ENCODE measurements at places on chromosomes 4 and X.

GRCh38 chr4:11511321-11511720, 82.6 kb upstream of the HS3ST1 start:
- DNase-seq = no peak

GRCh38 chr4:138821331-138821730, 194.2 kb upstream of the NOCT start:
- no peak for DNase-seq

GRCh38 chrX:11953615-11954014, 184.7 kb upstream of the FRMPD4 start:
- no peak for DNase-seq

DNA sequence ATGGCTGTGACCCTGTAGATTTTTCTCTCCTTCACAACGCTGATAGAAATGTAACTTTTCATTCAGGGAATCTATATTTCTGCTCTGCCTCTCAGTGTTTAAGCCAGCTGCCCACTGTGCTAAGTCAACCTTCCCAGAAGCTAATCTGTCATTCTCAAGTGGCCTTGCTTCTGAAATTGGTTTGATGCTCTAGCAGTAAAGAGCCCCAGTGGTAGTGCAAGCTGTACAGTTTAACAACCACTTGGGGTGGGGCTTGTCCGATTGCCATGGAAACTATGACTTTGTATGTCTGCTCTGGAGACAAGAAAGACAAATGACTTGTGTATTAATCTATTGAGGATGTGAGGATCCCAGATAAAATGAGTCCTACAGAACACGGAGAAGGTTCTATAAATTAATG, 620.9 kb upstream of the GALNT7 start:
- no peak for DNase-seq

GRCh38 chr4:58649226-58649625, 1539.0 kb upstream of the IGFBP7 start:
- no peak for DNase-seq

DNA sequence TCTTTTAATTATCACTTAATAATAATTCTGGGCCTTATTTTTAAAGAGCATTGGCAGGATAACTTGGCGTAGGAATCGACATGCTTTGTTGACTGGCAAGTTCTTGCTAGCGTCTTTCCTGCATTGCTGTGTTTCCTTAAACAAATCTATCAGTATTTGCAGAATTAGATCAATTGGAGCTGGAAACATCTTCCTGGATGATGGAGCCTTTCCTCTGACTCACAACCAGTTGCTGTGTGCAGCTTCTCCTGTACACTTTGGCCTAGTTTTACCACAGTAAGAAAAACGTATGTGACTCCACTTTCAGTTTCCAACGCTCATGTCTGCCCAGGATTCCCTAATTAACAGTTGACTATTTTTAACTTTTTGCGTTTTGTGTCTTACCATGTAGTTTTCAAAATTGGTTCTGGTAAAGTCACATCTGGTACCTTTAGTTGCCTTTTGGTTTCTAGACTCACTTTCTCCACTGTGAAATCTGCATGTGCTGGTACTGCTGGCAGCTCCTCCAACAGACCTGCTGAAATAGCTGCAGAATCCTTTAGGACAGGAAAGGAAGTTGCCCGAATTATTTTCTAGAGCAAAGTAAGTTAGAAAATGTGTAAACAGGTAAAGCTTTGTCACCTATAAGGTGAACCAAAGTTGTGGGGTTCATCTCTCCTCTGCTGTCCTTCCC, 553.2 kb upstream of the FAT1 start:
- DNase-seq = no peak

DNA sequence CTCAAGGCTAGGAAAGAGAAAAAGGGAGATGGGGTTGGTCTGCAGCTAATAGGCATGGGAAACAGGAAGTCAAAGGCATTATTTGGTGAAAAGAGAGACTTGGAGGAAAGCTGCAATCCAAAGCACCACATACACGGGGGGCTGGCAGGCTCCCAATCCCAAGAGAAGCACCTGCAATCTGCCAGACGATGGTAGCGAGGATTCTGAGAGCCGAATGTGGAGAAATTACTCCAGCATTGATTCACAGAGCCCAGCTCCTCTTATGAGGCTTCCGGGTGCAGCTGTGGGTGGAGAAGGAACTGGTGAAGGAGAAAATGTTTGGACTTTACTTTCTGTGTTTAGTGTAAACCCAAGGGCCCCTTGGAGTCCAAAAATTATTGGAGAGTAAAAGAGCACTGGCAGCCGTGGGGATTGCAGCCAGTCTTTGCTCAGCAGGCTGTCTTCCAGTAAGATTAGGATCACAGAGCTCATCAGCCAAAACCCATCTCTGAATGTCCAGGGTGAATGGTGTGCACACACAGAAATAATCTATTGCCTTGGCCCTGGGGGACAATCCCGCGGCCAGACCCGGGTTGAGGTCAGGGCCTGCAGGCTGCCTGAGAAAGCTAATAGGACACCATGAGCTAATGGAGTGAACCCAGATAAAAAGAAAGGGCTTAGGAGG, 197.6 kb downstream of the KIT start:
- no peak for DNase-seq

Measured in GM23338 (cell line).